ENCODE measurements at places on chromosomes 3 and 15. TPM values are rescaled to one million over a fixed set of nuclear protein-coding genes. Genes with fewer than 3 reads are reported as not detected.

- no peak overlapping the region for H3K4me3 ChIP-seq
- H3K4me1 ChIP-seq, result peaks cover 12% of the 10 kb centered on the region
- H3K27me3 ChIP-seq, result no peaks in the 10 kb centered on the region
- no peaks in the 10 kb centered on the region for H3K36me3 ChIP-seq
- no peak for DNase-seq
- no peak overlapping the region for H3K27ac ChIP-seq
Observed at GRCh38 chr3:125194849-125195601, 17.5 kb downstream of the SLC12A8 start.

DNA sequence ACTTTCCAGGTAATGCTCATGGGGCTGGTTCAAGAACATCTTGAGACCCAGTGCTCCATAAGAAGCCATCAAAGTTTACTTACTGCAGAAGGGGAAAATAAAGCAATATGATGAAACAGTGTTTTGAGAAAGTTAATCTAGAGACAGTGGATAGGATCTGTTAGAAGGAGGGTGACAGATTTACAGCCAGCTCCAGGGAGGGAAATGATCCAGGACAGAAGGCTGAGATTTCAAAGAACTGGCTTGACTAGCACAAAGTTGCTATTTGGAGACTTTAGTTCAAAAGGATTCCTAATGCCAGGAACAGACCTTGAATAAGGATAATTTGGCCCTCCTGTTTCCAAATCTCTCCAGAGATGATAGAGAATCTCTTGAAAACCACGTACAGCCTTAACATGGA lies 166.5 kb upstream of the NECTIN3 start:
- no peak overlapping the region for H3K27ac ChIP-seq
- no peaks in the 10 kb centered on the region for H3K4me1 ChIP-seq
- no peaks in the 10 kb centered on the region for H3K36me3 ChIP-seq
- no peak for DNase-seq
- H3K27me3 ChIP-seq, result no peaks in the 10 kb centered on the region

SEMA5B gene
- total RNA-seq, result 2.3 TPM

DNA sequence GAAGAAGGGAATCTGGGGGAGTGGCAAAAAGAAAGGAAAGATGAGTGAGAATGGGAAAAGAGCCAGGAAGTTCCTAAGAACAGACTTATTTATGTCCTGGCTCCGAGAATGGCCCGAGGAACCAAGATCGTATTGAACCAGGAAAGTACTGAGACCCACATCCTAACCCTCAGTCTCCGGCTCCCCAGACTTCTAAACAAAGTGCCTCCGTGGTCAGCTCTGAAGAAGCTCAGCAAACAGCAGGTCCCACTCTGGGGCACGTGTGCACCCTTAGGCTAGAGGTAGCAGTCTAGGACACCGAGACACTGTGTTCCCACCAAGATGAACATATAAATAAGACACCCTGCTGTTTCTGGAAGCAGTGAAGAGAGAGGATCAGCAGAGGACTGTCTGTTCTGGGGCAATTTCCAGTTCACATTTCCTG lies 307.4 kb downstream of the NTRK3 start:
- no peaks in the 10 kb centered on the region for H3K36me3 ChIP-seq
- peaks cover 3% of the 10 kb centered on the region for H3K4me1 ChIP-seq
- no peak overlapping the region for H3K27ac ChIP-seq

DNA sequence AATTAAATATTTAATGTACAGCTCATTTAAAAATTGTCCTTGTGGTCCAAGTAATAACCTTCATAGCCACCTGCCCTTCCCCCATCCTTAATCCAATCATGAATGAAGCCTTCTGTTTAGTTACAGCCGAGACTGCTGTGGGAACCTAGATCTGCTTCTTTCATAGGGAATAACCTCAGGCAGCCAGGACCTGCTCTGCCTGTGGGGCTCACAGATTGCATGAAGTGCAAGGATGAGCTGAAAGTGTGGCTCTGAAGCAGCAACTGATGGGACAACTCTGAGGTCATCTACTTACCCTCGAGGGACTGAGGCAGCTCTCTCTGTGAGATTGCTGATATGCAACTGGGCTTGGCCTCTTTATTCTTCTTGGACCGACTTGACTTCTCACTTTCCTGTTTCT lies 169.8 kb downstream of the POTEB3 start:
- no peaks in the 10 kb centered on the region for H3K27me3 ChIP-seq
- no peaks in the 10 kb centered on the region for H3K4me1 ChIP-seq
- no peak overlapping the region for H3K27ac ChIP-seq
- no peaks in the 10 kb centered on the region for H3K36me3 ChIP-seq

FBLN2 gene
- total RNA-seq, result 42.4 TPM

GRCh38 chr3:46994801-46995731 lies 15.6 kb downstream of the NBEAL2 start:
- no peak for DNase-seq
- no peaks in the 10 kb centered on the region for H3K36me3 ChIP-seq
- no peak overlapping the region for H3K4me3 ChIP-seq
- no peak overlapping the region for H3K27ac ChIP-seq
- H3K4me1 ChIP-seq, result no peaks in the 10 kb centered on the region
- no peaks in the 10 kb centered on the region for H3K27me3 ChIP-seq

TAMM41 gene
- total RNA-seq, result 11.5 TPM

LRRC49 gene
- total RNA-seq, result 11.6 TPM

PLCH1 gene
- total RNA-seq, result 6.2 TPM

DNA sequence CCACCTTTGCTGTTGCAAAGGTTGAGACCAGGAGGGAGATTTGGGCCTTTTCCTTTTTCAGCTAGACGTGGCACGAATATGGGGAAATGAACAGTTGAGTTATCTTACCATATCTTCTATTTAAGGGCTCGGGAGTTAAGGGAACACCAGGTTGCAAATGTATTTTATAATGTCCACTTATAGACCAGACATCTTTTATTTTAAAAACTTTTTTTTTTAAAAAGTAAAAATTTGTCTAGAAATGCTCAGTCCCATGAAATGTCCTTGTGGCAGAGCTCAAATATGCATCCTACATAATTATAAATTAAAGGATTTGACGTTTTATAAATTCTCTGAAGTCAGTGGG lies 103.6 kb upstream of the VEPH1 start:
- H3K36me3 ChIP-seq, result no peaks in the 10 kb centered on the region
- H3K27me3 ChIP-seq, result no peaks in the 10 kb centered on the region
- no peak overlapping the region for H3K4me3 ChIP-seq
- H3K4me1 ChIP-seq, result no peaks in the 10 kb centered on the region
- no peak overlapping the region for H3K27ac ChIP-seq

DNA sequence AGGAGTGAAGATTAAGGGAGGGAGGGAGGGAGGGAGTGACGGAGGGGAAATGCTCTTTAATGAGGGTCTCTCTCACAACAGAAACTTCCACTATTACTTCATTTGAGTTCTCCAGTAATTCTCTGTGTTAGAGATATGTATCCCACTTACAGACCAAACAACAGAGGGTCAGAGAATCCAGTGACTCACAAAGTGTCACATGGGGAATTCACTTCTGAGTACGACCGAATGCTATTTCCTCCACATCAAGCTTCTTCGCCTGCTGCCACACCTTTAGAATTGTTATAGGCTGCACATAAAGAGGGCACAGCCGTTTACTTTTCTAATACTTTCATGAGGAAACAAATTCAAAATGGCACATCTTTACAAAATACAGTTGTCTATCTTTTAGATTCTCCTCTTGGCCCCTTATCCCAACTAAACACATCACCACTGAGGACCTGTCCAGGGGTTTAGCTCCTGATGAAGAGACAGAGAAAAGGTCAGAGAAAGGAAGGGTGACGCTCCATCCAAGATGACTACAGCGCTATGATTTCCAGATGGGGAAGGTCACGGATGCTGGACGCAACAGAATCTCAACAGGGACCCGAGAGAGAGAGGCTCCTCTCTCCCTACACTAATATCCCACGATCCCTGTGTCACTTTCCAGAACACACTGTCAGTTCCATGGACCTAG lies 119.0 kb downstream of the XXYLT1 start:
- no peak overlapping the region for H3K4me3 ChIP-seq
- no peaks in the 10 kb centered on the region for H3K27me3 ChIP-seq
- H3K36me3 ChIP-seq, result no peaks in the 10 kb centered on the region
- H3K4me1 ChIP-seq, result peaks cover 32% of the 10 kb centered on the region
- H3K27ac ChIP-seq, result no peak overlapping the region

PTPRG gene
- total RNA-seq, result 45.7 TPM

DNA sequence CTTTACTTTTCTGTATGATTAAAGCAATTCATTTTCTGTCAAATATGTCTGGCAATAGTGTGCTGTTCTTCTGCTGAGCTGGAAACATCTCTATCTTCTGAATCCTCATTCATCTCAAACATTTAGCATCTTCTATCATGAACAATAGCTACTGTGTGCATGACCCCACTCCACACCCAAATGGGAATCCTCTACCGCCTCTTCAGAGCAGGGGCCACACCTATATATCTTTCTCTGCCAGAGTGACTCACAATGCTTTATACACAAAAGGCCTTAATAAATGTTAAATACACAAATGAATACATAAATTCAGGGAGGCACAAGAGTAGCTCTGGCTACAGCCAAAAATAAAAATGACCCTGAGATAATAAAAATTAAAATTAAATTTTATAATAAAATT lies 8.0 kb downstream of the ALDH1A2 start:
- H3K4me3 ChIP-seq, result no peak overlapping the region
- no peaks in the 10 kb centered on the region for H3K36me3 ChIP-seq
- H3K27ac ChIP-seq, result no peak overlapping the region
- no peaks in the 10 kb centered on the region for H3K4me1 ChIP-seq
- H3K27me3 ChIP-seq, result peaks cover 60% of the 10 kb centered on the region
- DNase-seq, result no peak

DNA sequence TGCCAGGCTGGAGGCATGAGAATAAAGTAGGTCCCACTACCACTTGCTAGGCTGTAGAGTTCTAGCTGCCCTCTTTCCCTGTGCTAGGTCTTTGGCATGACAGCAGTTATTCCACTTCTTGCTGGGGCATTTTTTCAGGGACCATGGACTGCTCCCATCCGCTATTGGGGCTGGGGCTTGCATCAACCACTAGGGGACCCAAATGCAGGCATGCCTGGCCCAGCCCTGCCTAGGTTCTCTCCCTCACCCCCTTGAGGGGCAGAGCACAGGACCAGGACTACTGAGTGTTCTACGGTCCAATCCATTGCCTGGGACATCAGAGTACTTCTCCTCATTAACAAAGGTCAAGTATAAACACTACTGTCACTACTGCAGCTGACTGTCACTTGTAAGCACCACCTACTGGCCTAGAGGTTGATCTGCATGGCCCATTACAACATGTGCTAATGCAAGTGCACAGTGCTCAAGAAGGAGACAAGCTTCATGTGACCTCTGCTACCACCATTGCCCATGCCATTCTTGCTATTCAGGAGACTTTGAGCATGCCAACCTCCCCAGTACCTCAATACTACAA lies 270.5 kb downstream of the MBNL1 start:
- no peaks in the 10 kb centered on the region for H3K4me1 ChIP-seq
- H3K36me3 ChIP-seq, result no peaks in the 10 kb centered on the region
- no peaks in the 10 kb centered on the region for H3K27me3 ChIP-seq
- DNase-seq, result no peak

GRCh38 chr3:195394024-195394423 lies 48.8 kb downstream of the ACAP2 start:
- H3K4me3 ChIP-seq, result no peak overlapping the region
- H3K27me3 ChIP-seq, result no peaks in the 10 kb centered on the region
- H3K36me3 ChIP-seq, result no peaks in the 10 kb centered on the region

DNA sequence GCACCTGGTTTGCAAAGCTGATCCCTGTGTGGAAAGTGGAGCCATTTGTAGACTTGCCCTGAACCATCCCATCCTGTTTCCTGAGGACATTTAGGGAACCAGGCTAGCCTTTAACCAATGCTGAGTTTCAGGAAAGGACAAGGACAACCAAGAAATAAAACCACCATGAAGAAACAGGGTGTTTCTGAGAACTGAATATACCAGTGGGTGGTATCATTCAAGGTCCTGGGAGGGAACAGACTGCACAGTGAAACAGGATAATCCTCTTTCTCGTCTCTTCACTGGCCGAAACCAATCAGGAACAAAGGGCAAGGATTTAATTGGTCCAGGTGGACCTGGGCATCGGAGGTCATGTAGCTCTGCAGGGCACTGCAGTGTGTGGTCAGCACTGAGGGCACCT lies 21.8 kb downstream of the ZNF860 start:
- H3K27me3 ChIP-seq, result no peaks in the 10 kb centered on the region
- no peaks in the 10 kb centered on the region for H3K36me3 ChIP-seq
- no peak overlapping the region for H3K4me3 ChIP-seq
- no peaks in the 10 kb centered on the region for H3K4me1 ChIP-seq
- no peak overlapping the region for H3K27ac ChIP-seq

HRG gene
- not detected for total RNA-seq

DNA sequence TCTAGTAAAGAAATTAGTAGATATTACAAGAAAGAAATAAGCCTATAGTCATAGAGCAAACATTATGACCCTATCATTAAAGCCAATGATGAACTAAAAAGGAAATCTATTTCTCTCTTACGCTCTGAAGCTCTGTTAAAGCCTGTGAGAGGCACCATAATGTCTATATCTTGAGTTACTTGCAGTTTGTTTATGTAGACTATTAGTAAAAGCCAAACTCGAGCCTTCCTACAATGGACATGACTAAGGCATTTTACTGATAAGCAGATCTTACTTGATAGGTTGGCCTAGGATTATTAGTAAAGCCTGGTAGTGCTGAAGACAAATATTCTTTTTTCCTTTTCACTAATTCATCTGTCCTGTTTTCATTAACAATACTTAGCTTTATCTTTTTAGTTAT lies 32.7 kb downstream of the LRRC3B start:
- H3K27me3 ChIP-seq, result no peaks in the 10 kb centered on the region
- no peaks in the 10 kb centered on the region for H3K4me1 ChIP-seq
- no peak for DNase-seq

GRCh38 chr15:59461521-59461920 lies 23.5 kb downstream of the FAM81A start:
- no peaks in the 10 kb centered on the region for H3K4me1 ChIP-seq
- no peak overlapping the region for H3K27ac ChIP-seq
- no peak overlapping the region for H3K4me3 ChIP-seq
- no peaks in the 10 kb centered on the region for H3K27me3 ChIP-seq
- DNase-seq, result no peak

DNA sequence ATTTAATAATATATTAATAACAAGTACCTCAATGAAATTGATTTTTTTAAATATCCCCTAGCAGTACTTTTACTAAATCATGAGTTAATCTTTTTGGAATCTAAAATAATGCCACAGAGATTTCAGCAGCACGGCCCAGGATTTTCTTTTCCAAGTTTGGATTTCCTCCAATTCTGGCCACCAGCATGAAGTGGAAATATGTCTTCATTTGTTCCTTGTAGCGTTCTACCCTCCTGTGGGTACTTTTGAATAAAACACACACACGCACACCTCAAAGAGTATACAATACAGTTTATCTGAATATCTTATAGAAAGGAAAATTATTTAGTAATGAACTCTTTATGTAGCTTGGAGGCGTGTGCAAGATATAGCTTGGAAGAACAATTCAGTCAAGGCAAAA lies 125.1 kb upstream of the STT3B start:
- no peak overlapping the region for H3K4me3 ChIP-seq
- no peak for DNase-seq
- peaks cover 17% of the 10 kb centered on the region for H3K4me1 ChIP-seq

Measured in cardiac muscle cell (in vitro differentiated cells and primary cell).